Esophagus muscularis mucosa (tissue), 4 donors: ENCODE measurements at places on chromosomes 5 and 9.

- peak; percentile 10 for DNase-seq
These were observed 496.2 kb downstream of the ARHGEF28 start for GRCh38 chr5:74122175-74122574.

GRCh38 chr9:131394464-131395156, 724 bp downstream of the PRRC2B start:
- DNase-seq: no peak

DNA sequence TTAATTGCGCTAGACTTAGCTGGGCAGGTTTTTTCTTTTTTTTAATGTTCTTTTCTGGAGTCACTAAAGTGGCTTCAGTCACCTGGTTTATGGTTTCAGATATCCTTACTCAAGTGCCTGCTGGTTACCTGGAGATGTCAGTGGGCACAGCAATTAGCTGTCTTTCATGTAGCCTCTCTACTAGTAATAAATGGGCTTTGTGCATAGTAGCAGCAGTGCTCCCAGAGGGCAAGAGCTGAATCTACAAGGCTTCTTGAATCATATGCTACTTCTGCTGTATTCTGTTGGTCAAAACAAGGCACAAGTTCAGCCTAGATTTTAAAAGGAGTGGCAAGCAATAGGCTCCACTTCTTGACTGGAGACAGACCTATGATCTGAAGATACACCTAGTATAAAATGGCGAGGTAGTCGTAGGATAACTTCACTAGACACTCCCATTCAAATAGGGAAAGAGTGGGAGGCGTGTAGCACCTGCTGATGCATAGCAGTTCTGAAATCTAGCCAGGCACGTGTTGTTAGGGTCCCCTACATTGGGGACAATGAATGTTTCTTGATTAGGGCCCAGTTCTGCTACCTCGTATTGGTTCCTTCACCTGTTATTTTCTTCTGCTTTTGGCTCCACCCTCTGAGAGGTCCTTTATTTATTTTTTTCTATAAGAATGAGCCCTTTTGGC, 7.0 kb downstream of the SCAMP1 start:
- DNase-seq: no peak

GRCh38 chr5:150662731-150663516, 1.9 kb downstream of the MYOZ3 start:
- DNase-seq: no peak

GRCh38 chr5:9920697-9921096, 290.5 kb upstream of the TAS2R1 start:
- no peak for DNase-seq

DNA sequence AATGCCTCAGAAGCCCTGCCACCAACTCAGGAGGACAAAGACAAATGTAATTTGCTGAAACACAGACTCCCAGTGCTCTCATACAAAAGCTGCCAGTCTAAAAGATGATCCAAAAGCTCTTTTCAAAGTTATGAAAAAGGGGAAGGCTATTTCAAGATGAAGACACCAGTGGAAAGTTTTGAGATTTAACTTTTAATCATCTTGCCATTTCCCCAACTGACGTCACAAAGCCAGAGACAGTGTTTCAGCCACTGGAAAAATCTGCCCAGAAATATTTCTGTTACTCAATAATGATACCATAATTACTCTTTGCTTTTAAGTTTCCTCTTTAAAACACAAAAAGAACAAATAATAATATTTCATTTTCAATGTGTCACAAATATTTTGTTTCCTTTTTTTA, 20.9 kb downstream of the ENG start:
- DNase-seq: no peak

DNA sequence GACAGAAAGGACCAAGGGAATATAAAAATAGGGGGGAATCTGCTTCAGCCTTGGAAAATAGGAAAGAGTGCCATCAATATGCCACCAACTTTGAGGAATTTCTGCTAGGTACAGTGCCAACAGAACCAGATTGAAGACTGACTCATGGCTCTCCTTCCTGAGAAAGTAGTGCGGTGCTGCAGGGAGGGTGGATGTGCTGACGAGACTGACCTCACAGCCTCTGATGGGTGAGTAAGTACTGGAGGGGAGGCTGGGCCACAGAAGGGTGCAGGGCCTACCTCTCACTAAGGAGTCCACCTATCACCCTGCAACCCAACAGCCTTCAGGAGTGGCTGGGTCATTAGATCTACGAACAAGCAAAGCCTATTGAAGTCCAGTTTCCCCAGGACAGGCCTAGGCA, 187.6 kb downstream of the GABBR2 start:
- DNase-seq: peak; percentile 60

- DNase-seq: no peak
These were observed 742.8 kb downstream of the NR2F1-AS1 start for GRCh38 chr5:92838253-92838652.

- no peak for DNase-seq
These were observed 74.5 kb upstream of the CTSL start for GRCh38 chr9:87651431-87651830.

GRCh38 chr5:122902263-122902662, 56.9 kb downstream of the SNX24 start:
- no peak for DNase-seq

GRCh38 chr5:129593525-129593924, 133.4 kb downstream of the ADAMTS19 start:
- no peak for DNase-seq

DNA sequence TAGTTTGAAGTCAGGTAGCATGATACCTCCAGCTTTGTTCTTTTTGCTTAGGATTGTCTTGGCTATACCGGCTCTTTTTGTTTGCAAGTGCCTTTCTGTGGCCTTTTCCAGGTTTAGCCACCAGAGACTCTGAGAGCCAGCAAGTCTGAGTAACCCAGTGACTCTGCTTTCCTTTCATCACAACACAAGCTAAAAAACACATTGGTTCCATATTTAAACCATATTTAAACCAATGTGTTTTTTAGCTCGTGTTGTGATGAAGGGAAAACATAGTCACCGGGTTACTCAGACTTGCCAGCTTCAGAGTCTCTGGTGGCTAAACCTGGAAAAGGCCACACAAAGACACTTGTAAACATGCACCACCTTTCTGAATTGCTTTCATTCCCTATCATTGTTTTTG, 493.3 kb downstream of the NTRK2 start:
- DNase-seq: no peak
